Stimulated activated CD8-positive, alpha-beta memory T cell treated with anti-CD3 and anti-CD28 coated beads, Interleukin-4, amount 100 ng/mL, for 24 hours (primary cell): ENCODE measurements at places on chromosomes 2 and 18.

DNA sequence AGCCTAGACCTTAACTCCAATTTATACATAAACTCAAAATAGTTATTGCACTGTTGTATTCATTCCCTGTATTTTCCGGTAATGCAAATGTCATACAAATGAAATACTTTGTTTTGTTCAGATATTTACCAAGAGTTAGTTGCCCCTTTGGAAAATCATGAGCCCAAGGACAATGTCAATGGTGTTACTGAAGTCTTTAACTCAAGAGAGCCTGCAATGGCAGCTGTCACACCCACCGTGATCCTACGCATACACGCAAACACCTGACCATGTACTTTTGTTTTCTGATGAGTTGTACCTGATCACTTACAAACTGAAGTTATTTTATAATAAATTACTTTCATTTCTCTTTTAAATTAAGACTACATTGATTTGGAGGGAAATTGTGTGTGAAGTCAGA lies 11.7 kb upstream of the WIPF1 start:
- no peak for DNase-seq

GRCh38 chr2:209878701-209879100 lies 107.1 kb downstream of the UNC80 start:
- no peak for DNase-seq

GRCh38 chr2:10331702-10332401 lies 29.1 kb downstream of the HPCAL1 start:
- DNase-seq: peak; percentile 32

DNA sequence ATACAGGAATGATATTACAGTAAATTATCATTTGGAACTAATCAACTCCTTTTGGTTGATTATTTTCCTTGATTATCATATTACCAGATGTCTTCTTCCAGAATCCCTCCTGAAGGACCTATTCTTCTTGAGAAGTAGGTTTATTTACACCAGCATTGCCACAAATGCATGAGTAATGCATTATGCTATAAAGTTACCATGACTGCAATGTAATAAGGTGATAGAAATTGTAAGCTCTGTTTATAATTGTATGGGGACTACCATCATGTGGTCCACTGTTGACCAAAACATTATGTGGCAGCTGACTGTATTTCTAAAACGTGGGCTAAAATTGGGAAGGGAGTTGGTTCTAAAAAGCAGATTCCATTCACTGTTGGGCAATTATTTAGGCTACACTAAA lies 602.2 kb downstream of the NYAP2 start:
- no peak for DNase-seq

DNA sequence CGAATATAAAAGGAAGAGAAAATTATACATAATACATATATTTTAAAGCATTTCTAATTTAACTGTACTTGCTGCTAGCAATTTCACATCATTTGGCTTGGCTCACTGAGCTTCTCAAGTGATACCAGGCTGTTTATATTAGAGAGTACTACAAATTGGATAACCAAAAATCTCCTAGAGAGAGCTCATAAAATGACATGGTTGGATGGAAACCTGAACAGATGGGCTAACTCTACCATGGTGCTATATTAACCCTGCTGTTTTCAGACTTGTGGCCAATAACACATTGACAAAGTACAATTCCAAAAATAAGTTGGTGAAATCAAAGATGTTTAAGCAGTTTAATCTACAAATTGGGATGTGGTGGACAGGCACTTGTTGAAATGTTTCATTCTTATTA lies 364.4 kb upstream of the GCFC2 start:
- no peak for DNase-seq

GRCh38 chr2:231412618-231412963 lies 17.1 kb downstream of the B3GNT7 start:
- DNase-seq: no peak

DNA sequence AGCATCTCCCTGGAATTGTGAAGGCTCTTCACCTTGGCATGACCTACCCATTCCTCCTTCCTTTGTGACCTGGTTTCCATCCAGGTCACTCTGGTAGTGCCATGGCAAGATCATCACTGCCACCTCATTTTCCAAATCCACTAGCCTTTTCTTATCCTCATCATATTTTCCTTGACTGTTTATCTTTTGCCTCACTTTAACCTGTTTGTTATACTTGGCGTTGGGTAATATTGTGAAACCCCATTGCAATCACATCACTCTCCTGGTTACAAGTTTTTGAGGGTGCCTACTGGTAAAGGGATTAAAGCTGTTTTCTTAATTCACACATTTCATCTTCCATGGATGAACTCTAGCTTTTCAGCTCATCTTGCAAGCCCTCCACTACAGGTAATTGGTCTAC lies 39.1 kb upstream of the IGFBP2 start:
- no peak for DNase-seq

DNA sequence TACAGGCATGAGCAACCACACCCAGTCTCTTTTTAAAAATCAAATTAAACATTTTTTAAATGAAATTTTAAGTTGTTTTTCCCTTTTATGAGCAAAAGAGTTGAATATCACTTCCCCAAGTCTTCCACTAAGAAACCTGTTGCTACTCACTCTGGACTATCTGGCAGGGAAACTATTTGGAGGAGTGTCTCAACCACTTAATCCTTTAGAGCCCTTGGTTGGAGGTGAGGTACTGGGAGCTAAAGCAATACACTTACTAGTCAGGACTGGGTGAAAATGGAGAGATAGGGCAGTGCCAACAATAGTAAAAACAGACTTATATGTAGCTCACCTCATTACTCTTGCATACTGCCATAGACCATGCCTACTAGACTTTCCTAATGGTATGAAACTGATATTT lies 135.5 kb downstream of the RND3 start:
- DNase-seq: no peak

DNA sequence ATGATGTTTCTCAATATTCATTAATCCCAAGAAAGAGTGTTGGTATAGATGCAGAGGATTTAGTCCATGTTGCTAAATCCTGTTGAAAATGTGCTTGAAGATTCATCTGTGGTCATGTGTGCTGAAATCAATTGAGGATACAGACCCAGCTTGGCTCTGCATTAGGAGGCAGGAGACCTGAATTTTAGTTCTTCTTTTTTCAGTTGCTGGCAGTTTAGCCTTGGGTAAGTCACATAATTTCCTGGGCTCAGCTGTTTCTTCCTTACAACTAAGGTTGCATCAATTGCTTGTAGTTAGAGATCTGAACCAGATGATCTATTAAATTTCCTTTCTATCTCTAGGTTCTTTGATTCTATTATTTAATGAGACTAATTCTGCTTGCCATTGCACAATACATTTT lies 54.4 kb downstream of the SETBP1 start:
- DNase-seq: no peak

DNA sequence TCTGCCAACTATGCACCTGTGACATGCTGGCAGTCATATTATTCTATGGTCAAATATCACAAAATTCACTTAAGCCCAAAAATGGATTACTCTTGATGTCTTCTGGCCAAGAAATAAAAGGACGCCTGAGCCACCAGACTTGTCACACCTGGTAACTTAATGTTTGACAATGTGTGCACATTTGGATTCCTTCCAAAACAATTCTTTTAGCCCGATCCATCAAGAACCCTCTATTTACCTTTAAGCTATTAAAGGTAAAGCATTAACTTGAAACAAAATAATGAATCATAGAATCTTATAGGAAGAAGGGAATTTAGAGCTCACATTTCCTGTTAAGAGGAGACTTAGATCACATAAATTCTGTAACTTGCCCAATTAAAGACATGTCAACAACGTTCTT lies 46.5 kb upstream of the NFU1 start:
- no peak for DNase-seq

- DNase-seq: no peak
These were observed 16.5 kb downstream of the DYNC1I2 start for GRCh38 chr2:171703574-171704347.

DNA sequence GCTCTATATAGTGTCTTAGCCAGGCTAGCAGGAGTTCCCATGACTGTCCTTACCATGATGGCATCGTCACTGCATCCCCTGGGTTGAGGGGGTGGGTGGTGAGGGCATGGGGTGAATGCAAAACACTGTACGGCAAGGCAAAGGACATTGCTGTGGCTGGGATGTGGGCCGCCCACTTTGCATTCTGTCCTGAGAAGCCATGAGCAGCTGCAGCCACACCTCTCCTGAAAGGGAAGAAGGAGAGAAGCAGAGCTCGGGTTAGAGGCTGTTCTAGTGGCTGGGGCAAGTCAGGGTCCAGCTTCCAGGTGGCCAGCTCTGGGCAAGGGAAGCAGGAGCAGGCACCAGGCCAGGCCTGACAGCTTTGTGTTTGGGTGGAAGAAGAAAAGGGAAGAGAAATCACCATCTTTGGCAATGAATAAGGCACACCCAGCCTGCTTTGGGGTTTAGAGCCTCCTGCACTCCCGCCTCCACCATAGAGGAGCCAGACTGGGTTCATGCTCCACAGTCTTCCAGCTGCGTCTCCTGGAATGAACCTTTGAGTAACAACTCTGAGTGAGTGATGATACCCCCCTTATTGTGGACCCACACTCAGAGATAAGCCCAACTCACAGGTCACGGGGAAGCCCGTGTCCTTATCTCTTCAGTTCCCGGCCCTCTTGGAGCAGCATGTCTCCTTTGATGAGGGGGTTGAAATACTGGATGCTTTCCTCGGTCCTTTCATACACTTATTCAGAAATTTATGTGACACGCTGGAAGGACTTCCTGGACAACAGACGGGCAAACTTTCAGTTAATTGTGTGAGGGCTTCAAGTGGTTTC lies 63.4 kb downstream of the INPP4A start:
- no peak for DNase-seq

GRCh38 chr2:202387608-202388342 lies 11.6 kb downstream of the BMPR2 start:
- no peak for DNase-seq

- DNase-seq: no peak
These were observed 68.5 kb downstream of the SFXN5 start for GRCh38 chr2:73003027-73003426.
